ENCODE measurements at places on chromosomes 3 and 15.

DNA sequence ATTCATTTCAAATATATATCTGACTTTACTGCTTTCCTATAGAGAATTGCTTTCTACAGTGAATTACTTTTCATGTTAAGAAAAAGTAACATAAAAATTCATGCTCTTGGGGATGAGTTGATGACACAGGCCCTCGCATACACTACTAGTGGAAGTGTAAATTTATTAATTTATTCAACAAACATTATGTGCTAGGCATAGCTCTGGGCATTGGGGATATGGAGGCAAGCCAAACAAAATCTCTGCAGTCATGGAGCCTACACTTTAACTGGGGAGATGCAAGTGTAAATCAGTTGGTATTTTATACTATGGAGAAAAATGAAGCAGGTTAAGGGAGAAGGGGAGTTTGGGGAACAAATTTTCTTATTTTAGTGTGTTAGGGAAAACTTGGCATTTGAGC lies 340.7 kb downstream of the RAP2B start:
- DNase-seq, result no peak

GRCh38 chr15:27977696-27978095 lies 121.4 kb downstream of the OCA2 start:
- no peak for DNase-seq

DNA sequence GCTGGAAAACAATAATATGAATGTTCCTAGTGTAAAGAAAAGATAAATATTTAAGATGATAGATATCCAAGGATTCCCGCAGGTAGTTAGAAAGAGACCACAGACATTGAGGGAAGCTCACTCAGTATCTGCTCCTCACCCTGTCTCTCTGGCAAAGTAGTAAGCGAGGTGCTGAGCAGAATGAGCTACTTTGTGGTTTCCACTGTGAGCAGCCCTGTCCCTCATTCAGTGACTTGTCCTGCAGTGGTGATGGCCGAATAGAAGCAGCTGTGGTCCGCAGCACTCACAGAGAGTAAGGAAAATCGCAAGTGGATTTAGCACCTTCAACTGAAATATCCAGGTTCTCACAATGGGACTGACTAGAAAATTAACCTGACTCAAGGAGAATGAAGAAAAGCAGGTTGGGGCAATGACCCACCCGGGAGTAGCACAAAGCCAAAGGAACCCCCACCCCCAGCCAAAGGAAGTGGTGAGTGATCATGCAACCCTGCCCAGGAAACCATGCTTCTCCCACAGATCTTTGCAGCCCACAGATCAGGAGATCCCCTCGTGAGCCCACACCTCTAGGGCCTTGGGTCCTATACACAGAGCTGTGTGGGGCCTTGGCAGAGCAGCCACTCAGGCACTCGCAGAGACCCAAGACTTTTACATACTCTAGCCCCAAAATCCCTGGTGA lies 21.8 kb upstream of the SLC25A38 start:
- DNase-seq, result no peak

- no peak for DNase-seq
These were observed 230.7 kb upstream of the TRIM42 start for GRCh38 chr3:140447136-140447535.

DNA sequence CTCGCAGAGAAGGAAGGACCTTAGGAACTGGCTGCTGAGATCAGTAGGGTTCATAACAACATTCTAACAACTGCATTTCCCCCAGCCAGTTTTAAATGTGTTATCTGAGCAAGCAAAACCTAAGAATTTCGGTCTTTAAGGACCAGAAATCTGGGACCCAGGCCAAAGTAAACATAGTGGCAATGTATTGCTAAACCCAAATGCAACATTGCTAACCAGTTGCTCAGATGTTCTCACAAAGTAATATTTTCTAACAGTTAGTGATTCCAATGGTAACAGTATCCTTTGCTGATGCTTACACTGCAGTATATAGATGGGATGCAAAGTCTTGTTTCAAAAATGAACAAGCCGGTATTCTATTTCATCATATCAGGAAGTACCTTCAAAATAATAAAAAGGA lies 254.3 kb downstream of the RYR3 start:
- no peak for DNase-seq

- no peak for DNase-seq
These were observed 10.5 kb downstream of the NUTM1 start for GRCh38 chr15:34353627-34354026.

DNA sequence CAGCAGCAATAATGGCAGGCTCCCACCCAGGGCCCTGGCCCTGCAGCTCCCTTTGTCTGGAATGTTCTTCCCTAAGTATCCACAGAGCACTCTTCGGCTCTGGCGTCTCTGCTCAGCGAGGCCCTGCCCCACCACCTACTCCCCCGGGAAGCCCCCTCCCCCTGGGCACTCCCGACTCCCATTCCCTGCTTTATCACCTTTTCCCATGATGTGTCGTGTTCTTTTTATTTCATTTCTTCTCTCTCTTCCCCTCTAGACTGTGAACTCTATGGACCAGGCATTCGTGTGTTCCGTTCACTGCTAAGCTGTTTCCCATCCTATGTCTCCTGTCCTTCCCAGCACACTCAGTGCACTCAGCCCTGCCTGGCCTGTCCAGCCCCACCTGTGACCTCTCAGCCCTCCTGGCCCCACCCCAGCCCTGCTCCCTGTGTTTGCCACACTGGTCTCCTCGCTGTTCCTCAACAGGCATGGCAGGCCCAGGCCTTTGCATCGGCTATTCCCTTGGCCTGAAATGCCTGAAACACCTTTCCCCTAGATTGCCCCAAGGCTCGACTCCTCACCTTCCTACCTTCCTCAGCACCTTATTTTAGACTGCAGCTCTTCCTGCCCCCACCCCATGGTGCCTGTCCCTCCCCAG lies 107.4 kb downstream of the TPRA1 start:
- DNase-seq, result no peak

- no peak for DNase-seq
These were observed 24.3 kb downstream of the NXPE3 start for GRCh38 chr3:101803173-101803782.

DNA sequence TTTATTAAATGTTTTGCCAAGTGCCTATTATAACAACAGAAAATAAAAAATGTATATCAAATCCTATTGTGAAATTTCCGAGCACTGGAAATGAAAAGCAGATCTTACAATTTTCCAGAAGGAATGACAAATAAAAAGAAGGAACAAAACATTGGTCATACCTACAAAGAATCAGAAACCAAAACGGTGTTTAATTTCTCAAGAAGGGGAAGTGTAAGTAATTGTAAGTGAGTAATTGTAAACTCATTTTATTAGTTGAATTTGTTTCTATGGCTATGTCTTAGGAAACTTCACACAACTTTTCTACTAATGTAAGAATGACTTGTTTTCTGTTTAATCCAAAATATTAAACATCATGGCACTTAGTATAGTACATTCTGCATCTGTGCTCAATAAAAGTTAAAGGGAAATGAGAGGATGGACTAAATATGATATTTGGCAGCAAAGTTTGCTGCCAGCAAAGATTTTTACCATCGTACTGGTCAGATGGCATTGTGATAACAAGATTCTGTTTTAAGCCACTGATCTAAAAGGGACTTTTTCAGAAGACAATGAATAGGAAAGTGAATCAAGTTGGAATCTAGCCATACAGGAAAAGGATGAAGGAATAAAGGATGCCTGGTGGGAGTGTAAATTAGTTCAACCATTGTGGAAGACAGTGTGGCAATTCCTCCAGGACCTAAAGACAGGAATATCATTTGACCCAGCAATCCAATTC lies 232.4 kb downstream of the NFKBIZ start:
- no peak for DNase-seq

- peak; percentile 51 for DNase-seq
These were observed 4.6 kb upstream of the FBLN2 start for GRCh38 chr3:13544293-13544831.

- no peak for DNase-seq
These were observed 43.0 kb upstream of the KY start for GRCh38 chr3:134693804-134694203.

GRCh38 chr3:35739181-35739809 lies 100.0 kb downstream of the ARPP21 start:
- no peak for DNase-seq

DNA sequence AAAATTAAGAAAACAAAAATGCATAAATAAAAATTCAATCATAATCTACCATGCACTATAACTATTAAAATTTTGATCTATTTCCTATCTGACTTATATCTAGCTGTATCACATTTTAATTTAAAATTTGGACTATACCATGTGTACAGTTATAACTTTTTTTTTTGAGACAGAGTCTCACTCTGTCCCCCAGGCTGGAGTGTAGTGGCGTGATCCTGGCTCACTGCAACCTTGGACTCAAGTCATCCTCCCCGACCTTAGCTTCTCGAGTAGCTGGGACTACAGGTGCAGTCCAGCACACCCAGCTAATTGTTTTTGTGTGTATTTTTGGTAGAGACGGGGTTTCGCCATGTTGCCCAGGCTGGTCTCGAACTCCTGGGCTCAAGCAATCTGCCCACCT lies 119.9 kb downstream of the ADAM10 start:
- DNase-seq, result no peak

- DNase-seq, result no peak
These were observed 43.4 kb downstream of the NR2C2 start for GRCh38 chr3:14990780-14991148.

- no peak for DNase-seq
These were observed 587 bp downstream of the PIGX start for GRCh38 chr3:196712514-196713413.

- DNase-seq, result no peak
These were observed 494.3 kb upstream of the KCNMB2 start for GRCh38 chr3:178041931-178042330.

- peak; percentile 9 for DNase-seq
These were observed 124.6 kb upstream of the KCNAB1 start for GRCh38 chr3:155995525-155996370.
